ENCODE measurements at places on chromosomes 3 and 15.

- no peaks in the 10 kb centered on the region for H3K36me3 ChIP-seq
- no peaks in the 10 kb centered on the region for H3K4me1 ChIP-seq
- H3K4me3 ChIP-seq, result no peak overlapping the region
- H3K27ac ChIP-seq, result no peak overlapping the region
- no peaks in the 10 kb centered on the region for H3K27me3 ChIP-seq
Measured at GRCh38 chr3:81728766-81729544, 32.5 kb downstream of the GBE1 start.

GRCh38 chr3:32910954-32911353 is 40.5 kb upstream of the CCR4 start:
- H3K4me1 ChIP-seq, result peaks cover 6% of the 10 kb centered on the region
- no peaks in the 10 kb centered on the region for H3K36me3 ChIP-seq
- H3K4me3 ChIP-seq, result no peak overlapping the region
- no peaks in the 10 kb centered on the region for H3K27me3 ChIP-seq
- DNase-seq, result no peak
- H3K27ac ChIP-seq, result no peak overlapping the region

DNA sequence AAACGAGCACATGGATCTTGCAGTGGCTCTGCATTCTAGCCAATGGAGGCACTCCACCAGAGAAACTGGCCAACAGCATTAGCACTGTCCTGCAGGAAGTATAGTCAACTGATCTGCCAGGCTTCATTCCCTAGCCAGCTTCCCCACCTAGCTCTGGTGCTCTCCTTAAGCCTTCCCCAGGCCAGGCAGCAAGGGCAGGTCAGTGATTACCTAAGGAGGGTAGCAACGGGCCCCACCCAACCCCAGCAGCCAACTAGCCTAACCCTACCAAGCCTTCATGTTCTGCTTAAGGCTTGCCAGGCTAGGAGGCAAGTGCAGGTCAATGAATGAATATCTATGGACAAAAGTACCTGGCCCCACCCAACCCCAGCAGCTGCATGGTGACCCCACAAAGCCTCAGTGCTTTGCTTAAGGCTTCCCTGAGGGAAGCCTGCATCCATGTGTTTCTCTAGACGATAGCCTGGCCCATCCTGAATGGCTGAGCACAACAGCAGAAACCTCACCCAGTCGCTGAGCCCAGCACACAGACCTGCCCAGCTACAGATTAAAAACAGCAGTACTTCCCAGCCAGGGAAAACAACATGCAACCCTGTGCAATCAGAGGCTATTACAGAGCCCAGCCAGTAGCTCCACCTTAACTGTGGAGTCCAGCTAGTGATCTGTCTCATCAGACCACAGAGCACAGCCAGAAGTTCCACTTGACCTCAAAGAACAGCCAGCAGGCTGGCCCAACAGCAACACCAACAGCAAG is 28.5 kb downstream of the THBS1 start:
- no peak overlapping the region for H3K27ac ChIP-seq
- H3K27me3 ChIP-seq, result no peaks in the 10 kb centered on the region
- H3K4me1 ChIP-seq, result no peaks in the 10 kb centered on the region
- DNase-seq, result no peak

DNA sequence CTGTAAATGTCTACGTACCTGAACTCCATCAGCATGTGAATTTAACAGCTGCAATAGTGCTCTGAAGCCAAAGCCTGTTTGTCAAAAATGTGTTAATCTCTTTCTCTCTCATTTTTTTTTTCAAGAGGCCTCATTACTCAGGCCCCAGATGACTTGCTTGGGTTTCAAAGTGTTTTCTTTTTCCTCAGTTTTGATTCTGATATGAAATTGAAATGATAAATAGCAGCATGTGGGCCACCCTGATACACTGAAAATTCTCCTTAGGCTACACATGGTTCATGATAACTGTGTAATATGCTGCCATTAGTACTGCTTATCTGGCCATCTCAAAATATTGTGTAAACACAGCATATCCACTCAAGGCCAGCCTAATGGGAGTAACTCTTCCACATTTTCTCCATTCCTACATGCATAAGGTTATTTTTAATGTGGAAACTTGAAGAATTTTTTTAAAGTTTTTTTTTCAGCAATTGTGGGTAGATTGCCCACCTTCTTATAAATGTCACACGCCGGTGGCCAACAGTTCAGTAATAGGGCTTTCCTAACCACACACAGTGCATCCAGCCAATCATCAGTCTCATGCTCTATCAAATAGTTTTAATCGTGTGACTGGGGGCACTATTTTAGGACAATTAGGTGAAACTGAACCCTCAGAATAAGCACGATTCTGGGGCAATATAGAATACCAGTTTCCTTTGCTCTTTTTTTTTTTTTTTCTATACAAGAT is 13.1 kb upstream of the DENND4A start:
- no peak overlapping the region for H3K4me3 ChIP-seq
- H3K27ac ChIP-seq, result no peak overlapping the region
- no peak for DNase-seq
- peaks cover 6% of the 10 kb centered on the region for H3K4me1 ChIP-seq

- peaks cover 14% of the 10 kb centered on the region for H3K4me1 ChIP-seq
- no peak for DNase-seq
- H3K27ac ChIP-seq, result peak overlapping the region; percentile 56
- no peaks in the 10 kb centered on the region for H3K36me3 ChIP-seq
- no peaks in the 10 kb centered on the region for H3K27me3 ChIP-seq
Measured at GRCh38 chr3:129614927-129615363, 8.5 kb upstream of the PLXND1 start.

- H3K4me3 ChIP-seq, result peak overlapping the region; percentile 83
- peaks cover 7% of the 10 kb centered on the region for H3K4me1 ChIP-seq
- H3K36me3 ChIP-seq, result no peaks in the 10 kb centered on the region
- DNase-seq, result no peak
Measured at GRCh38 chr15:78640527-78641101, 396 bp downstream of the CHRNB4 start.

DNA sequence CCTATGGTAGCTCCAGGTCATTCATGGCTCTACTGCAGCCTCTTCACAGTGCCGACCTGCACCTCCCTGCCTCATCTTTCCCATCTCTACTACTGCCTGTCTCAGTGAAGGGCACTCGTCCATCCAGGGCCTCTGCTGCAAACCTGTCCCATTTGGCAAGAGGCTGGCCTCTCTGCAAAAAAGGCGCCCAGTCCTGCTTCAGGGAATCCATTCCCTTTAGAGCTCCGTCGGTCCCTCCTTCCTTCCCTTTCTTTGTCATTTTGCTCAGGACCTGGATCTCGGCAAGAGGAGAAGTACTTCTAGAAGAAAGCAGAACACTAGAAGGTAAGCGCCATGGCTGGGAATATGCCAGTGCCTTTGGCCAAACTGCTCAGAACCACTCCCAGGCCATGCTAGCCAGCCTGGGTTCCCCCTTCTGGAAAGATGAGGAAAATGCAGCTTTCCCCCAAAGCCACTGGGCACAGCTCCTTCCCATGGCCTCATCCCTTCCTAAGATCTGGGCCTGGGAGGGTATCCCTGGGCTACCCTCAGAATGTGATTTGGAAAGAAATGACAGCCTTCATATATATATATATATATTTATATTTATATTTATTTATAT is 6.4 kb upstream of the ISL2 start:
- no peak overlapping the region for H3K4me3 ChIP-seq
- H3K4me1 ChIP-seq, result peaks cover 8% of the 10 kb centered on the region
- DNase-seq, result no peak
- H3K27ac ChIP-seq, result no peak overlapping the region
- H3K27me3 ChIP-seq, result peaks cover 60% of the 10 kb centered on the region

DNA sequence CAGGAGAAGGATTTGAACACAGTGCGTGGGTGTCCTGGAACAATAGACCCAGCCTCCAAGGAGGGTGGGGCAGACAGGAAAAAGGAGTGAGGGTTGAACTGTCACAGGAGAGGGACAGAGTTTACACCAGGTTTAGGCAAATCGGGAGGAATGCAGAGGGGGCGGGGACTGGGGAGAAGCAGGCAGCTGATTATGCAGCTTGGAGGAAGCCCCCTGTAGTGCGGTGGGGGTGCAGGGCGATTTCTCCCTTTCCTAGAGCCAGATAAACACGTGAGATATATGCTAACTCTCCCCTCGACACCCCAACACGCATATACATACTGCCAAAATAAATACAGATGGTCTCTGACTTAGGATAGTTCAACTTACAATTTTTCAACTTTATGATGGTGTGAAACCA is 108.6 kb upstream of the PRR20G start:
- no peaks in the 10 kb centered on the region for H3K36me3 ChIP-seq
- no peak overlapping the region for H3K27ac ChIP-seq
- H3K4me1 ChIP-seq, result peaks cover 9% of the 10 kb centered on the region
- H3K27me3 ChIP-seq, result peaks cover 30% of the 10 kb centered on the region

- H3K4me1 ChIP-seq, result no peaks in the 10 kb centered on the region
- H3K36me3 ChIP-seq, result no peaks in the 10 kb centered on the region
- no peak for DNase-seq
- no peak overlapping the region for H3K27ac ChIP-seq
- peaks cover 34% of the 10 kb centered on the region for H3K27me3 ChIP-seq
- no peak overlapping the region for H3K4me3 ChIP-seq
Measured at GRCh38 chr15:52746162-52746757, 43.9 kb downstream of the ONECUT1 start.

DNA sequence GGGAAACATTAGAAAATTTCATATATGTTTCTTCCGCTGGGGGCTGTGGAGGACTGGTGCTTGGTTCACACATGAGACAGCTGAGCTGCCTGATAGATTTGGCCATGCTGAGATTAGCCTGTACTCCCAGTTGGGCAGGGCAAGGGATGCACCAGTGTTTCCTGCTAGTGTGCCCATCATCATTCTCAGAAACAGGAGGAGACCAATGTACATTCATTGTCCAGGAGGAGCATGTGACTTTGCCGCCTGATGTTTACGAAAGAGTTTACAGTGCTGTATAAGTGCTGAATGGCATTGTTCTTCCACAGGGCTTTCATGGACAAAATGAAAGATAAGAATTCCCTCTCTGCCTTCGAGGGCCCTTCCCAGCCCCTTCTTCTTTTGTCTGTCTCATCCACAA is 311.1 kb upstream of the THBS1 start:
- H3K27ac ChIP-seq, result no peak overlapping the region
- no peaks in the 10 kb centered on the region for H3K36me3 ChIP-seq
- no peak overlapping the region for H3K4me3 ChIP-seq
- no peak for DNase-seq
- peaks cover 15% of the 10 kb centered on the region for H3K27me3 ChIP-seq

DNA sequence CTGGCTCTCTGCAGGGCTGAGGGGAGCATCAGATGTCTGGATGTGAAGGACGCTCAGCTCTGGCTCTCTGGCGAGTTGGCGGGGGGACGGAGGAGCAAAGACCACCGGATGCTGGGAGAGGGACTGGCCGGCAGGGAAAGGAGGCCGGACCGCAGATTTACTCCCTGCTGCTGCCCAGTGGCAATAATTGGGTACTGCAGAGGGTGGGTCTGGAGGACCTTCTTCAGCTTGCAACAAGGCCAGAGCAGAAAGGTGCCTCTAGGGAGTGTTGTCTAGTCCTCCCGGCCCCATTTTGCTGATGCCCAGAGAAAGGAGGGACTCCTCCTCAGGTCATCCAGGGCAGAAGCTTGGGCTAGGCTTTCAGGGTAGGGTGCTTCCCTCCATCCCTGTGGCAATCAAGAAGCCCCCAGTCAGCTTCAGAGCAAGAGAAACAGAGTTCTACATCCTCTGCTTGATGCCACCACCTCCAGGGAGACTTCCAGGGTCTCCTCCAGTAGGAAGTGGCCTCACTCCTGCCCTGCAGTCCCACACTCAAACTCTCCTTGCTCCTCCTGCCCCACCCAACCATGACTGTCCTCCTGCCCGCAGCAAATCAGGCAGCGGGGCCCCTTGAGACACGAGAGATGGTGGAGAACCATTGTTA is 20.3 kb upstream of the CSPG4 start:
- peak overlapping the region; percentile 17 for H3K4me3 ChIP-seq
- DNase-seq, result no peak
- H3K27me3 ChIP-seq, result peaks cover 3% of the 10 kb centered on the region

DNA sequence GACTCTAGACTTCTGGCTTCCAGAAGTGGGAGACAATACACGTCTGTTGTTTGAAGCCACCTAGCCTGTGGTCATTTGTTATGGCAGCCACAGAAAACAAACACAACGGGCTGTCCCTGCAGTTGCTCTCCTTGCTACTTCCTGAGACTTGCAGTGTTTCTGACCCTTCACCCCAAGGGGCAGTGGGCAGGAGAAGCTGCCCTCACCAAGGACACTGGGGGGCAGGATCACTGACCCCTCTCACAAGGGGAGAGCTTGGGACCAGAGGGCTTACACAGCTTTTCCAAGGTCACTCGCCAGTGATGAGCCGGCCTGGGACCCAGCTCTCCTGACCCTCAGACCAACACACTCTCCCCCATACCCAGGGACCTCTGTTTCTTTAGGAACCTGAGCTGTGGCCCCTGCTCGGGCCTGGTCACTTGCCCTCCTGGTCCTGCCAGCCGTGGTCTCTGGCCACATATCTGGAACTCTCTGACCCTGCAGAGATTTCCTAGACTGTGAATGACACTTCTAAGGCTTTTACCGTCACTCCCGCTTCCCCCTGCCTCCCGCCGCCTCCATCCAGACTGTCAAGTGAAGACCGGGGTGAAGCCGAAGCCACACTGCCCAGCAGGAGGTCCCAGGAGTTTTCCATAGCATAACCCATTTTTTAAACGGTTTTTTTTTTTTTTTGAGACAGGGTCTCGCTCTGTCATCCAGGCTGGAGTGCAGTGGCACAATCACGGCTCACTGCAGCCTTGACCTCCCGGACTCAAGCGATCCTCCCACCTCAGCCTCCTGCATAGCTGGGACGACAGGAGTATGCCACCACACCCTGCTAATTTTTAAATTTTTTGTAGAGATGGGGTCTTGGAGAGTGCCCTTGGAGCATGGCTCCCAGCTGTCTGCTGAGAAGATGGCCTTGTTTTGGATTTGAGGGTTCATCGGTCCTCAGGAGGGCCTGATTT is 4.4 kb downstream of the ATP2B2 start:
- H3K36me3 ChIP-seq, result no peaks in the 10 kb centered on the region
- H3K4me3 ChIP-seq, result no peak overlapping the region
- no peak overlapping the region for H3K27ac ChIP-seq
- no peaks in the 10 kb centered on the region for H3K4me1 ChIP-seq
- no peak for DNase-seq

DNA sequence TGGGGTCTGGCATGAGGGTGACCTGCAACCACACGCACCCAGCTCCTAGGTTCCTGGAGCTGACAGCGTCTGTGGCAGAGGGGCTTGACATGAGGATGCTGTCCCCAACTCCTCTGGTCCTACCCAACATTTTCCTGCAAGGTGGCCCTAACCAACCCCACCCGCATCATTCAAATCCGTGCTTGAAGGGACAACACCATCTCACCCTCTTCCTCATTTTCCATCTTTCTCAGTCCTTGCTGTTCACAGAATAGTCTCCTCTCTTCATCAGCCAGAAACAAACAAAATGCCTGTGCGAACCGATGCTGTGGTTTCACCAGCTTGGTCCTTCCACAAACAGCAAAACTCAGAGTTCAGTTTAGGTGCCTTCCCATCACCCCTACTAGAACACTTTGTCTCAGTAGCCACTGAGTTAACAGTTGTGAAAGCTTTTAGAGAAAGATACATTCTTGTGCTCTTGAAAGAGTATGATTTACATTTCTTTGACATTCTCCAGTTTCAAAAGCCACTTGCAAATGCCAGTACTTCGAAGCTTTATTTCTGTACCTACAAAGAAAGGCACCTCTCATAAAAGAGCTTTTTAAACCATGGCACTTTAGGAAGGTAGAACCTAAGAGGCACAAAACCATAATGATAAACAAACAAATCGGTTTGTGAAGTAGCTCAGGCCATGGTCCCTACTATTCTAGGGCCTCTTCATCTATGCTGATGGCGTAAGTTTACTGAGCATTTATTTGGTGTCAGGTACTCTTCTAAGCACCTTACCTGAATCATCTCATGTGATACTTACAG is 360.1 kb downstream of the SHQ1 start:
- no peaks in the 10 kb centered on the region for H3K36me3 ChIP-seq
- H3K4me3 ChIP-seq, result no peak overlapping the region
- peak overlapping the region; percentile 35 for H3K27ac ChIP-seq
- no peak for DNase-seq
- H3K27me3 ChIP-seq, result peaks cover 2% of the 10 kb centered on the region
- H3K4me1 ChIP-seq, result peaks cover 23% of the 10 kb centered on the region
